ENCODE measurements at places on chromosomes 13 and 19.
A peak's percentile ranks its signal among the peaks of the same experiment; 100 is the strongest.

- no peak for DNase-seq
These were observed 783.3 kb upstream of the ATXN8OS start for GRCh38 chr13:69324090-69324886.

GRCh38 chr19:23515551-23515950, 120.3 kb upstream of the ZNF91 start:
- DNase-seq: no peak

DNA sequence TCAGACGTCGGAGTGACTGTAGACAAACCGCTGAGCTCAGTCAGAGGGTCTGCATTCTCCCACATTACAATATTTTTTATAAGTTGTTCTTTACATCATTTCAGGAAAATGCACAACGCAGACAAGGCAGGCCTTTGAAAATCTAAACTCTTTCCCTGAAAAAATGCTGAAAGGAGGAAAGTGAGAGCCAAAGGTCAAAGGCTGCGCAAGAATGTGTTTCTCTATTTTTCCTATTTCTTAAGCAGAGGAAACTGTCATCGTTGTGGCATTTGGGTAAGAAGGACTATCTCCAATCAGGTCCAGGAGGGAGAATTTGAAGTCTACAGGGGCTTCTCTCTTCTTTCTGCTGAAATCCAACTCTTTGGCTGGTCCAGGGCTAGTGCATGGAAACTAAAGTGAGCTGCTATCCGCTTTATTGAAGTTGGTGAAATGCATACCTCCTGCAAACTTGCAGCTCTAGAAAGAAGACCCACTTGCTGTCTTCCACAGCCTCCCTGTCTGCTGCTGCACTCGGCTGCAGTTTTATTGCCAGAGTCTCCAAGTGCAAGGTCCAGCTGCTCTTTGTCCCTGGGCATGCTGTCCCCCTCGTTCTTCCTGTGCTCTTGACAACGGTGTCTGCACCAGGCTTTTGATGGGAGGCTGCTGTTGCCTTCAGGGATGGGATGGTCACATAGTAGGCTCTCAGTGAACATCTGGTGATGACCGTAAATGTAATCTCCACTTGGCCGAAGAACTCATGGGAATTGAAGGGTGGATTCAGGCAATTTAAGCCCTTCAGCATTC, 31.2 kb downstream of the ZNF536 start:
- no peak for DNase-seq

GRCh38 chr19:30681162-30682100, 309.2 kb downstream of the ZNF536 start:
- DNase-seq: no peak

GRCh38 chr13:39259371-39260140, 221.3 kb downstream of the NHLRC3 start:
- DNase-seq: no peak

DNA sequence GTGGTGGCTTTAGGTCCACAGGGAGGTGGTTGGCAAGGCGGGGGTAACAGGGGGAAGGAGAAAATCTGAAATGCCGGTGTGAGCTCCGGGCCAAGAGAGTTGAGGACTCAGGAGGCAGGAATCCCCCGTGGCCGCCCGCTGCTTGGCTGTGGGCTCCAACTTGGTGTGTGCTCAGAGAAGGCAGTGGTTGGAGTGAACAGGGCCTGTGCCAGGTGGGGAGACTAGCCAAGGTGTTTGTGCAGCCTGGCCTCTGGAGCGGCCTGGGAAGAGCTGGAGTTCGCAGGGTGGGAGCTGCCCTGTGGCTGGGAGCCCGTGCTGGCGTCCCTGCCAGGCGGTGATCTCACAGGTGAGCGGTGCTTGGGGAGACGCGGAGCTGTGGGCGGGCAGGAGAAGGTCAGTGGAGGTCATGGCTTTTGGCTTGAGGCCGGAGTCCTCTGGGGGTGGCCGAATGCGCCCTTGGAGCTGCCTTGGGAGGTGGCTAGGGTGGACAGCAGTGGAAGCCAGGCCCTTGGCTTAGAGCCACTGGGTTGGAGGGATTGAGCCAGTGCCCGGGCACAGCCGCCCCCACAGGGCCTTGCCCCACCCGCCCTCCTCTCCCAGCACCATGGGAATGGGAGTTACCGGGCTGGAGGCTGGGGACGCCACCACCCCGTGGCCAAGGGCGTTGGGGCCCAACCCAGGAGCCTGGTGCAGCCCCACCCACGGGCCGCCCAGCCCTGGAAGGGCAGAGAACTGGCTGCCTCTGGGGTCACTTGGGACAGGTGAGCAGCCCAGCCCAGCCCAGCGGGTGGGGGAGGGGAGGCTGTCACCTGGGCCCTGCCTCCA, 7.1 kb upstream of the CIRBP start:
- DNase-seq: no peak

GRCh38 chr19:5623397-5624017, 624 bp downstream of the SAFB start:
- DNase-seq: no peak

DNA sequence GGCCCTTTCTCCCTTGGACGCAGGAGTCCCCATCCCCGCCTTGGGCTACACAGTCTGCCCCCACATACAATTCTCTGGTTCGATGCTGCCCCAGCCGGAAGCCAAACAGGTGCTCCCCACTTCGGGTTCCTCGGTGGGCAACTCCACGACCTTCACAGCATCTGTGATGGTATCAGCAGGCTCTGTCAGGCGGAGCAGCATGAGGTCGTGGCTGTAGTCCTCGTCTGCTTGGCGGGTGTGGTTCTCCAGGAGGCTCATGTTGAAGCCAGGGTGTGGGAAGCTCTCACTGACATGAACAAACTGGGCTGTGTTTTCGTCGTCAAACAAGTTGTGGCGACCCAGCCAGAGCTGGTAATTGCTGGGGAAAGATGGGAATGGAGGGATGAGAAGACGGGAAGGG, 3.5 kb downstream of the KLK1 start:
- no peak for DNase-seq

GRCh38 chr19:50537769-50538230, 24.1 kb upstream of the ASPDH start:
- DNase-seq: peak; percentile 24

DNA sequence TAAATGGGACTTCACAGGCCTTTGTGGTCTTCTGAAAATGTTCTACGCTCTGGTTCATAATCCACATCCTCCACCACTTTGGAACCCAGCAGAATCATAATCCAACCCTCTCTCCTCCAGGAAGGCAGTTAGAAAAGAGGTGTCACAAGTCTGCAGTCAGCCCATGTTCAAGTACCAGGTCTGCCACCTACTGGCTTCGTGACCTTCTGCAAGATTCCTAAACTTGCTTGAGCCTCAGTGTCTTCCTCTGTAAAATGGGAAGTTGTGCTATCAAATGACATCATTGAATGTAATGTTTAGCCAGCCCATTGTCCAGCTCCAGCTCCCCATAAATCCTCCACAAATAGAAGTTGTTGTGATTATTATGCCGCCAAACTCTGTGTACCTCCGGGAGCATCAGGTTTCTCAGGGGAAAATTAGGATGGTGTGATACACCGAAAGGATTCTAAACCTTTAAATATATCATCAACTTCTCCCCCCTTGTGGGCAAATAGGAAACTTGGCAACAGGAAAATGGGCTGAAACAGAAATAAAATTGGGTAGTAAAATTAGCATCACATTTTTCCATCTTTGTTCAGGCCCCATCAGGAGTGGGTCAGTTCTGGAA, 109.7 kb downstream of the NUFIP1 start:
- DNase-seq: no peak

DNA sequence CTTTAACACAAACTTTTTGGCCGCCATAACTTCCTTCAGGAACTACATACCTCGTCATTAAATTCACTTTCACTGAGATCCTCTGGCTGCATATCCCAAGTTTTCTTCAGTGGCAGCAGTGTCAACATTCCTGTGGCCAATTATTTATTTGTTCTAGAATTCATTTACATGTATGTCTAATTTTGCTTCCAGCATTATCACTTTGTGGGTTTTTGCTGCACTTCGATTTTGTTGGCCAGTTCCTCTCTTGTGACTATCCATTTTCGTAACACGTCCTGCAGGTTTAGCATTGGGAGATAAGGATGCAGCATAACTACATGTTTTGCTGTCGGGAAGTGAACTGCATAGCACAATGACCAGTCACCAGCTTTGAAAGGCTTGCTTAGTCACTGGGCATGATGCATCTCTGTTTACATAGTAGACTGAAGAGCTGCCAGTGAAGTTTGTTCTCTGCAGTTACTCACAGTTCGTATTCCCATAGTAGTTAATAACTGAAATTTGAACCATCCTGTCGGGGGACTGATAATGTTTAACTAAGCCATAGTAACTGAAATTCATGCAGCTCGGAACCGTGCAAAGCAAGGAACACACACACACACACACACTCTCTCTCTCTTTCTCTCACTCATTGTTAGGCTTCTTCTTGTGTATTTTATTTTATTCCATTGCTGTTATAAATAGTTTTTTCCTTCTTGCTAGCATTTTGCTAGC, 28.3 kb downstream of the ZNF507 start:
- no peak for DNase-seq

DNA sequence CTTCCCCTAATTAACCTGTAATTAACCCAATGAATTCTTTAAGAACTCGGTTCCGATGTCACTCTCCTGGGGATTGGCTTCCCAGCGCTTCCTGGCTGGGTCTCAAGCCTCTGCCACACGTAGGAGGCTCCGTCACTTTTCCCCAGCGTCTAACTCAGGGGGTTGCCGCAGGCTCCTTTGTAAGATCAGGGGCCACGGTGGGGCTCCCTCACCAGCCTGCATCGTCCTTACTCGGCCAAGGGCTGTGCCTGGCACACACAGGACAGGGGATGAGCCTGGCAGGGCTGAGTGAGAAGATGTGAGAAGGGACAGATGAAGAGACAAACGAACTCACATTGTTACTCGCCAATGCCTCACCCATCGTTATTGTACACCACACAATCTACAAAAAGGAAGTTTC, 20.9 kb upstream of the ATP11A start:
- no peak for DNase-seq

GRCh38 chr19:50750010-50750409, 20.3 kb upstream of the GPR32 start:
- no peak for DNase-seq

- no peak for DNase-seq
These were observed 13.5 kb downstream of the ZSCAN5A start for GRCh38 chr19:56301155-56301554.

DNA sequence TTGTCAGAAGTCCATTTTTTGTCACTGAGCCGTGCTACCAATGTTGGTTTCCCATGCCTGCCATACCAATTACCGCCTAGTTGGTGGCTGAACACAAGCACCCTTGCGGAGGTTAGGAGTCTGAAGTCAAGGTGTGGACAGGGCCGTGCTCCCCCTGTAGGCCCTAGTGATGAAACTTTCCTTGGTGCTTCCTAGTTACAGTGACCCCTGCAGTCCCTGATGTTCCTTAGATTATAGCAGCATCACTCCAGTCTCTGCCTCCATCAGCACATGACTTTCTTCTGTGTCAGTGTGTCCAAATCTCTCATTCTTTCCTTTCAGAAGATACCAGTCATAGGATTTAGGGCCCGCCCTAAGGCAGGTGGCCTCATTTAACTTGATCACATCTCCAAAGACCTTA, 99.0 kb downstream of the MYO16 start:
- no peak for DNase-seq

GRCh38 chr13:91459485-91459884, 61.1 kb downstream of the GPC5 start:
- DNase-seq: no peak

- no peak for DNase-seq
These were observed 68.4 kb upstream of the LRCH1 start for GRCh38 chr13:46484561-46484960.

GRCh38 chr13:112903606-112904195, 65.3 kb upstream of the MCF2L start:
- no peak for DNase-seq

DNA sequence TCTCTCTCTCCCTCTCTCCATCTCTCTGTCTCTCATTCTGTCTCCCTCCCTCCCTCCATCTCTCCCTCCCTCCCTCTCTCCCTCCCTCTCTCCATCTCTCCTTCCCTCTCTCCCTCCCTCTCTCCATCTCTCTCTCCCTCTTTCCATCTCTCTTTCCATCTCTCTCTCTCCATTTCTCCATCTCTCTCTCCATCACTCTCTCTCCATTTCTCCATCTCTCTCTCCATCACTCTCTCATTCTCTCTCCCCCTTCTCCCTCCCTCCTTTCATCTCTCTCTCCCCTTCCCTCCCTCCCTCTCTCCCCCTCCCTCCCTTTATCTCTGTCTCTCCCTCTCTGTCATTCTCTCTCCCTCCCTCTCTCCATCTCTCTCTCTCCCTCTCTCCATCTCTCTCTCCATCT, 55.7 kb upstream of the NFIC start:
- DNase-seq: no peak

DNA sequence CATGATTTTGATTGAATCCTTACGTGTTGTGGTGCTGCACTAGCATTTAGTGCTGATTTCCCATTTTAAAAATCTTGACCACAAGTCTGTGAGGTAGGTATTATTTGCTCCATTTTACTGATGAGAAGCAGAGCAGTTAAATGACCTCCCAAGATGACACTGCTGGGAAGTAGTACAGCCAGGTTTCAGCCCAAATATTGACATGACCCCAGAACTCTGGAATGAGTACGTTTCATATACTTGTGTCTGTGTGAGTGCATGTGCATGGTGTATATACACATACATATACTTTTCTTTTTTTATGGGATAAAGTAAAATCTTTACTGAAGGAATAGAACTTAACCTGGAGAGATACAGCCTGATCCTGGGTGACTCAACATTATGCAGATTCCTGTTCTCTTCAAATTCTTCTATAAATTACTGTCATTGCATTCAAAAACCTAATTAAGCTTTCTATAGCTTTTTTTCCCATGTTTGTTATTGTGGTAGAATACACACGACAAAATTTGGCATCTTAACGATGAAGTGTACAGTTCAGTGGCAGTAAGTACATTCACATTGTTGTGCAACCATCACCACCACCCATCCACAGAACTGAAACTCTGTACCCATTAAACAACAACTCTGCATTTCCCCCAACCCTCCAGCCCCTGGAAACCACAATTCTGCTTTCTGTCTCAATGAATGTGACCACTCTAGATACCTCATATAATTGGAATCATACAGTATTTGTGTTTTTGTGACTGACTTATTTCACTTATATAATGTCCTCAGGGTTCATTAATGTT, 311.9 kb downstream of the MTUS2 start:
- DNase-seq: no peak

DNA sequence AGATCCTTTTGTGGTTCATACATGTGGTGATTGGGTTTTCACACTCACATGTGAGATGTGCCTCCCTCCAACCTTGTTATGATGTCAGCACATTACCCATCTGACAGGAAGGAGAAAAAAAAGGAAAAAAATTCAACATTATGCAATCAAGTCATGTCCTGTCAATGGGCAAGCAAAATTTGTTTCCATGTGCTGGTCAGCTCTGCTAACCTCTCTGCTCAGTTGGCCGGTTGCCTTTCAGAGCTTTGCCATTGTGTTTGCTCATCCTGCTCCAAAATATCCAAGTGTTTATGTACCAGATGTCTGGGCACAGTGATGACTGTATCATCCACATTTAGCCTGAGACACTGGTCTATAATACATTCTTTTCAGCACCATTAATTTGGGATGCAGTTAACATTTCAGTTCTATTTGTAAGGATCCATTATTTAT, 27.0 kb upstream of the METTL21C start:
- DNase-seq: no peak

DNA sequence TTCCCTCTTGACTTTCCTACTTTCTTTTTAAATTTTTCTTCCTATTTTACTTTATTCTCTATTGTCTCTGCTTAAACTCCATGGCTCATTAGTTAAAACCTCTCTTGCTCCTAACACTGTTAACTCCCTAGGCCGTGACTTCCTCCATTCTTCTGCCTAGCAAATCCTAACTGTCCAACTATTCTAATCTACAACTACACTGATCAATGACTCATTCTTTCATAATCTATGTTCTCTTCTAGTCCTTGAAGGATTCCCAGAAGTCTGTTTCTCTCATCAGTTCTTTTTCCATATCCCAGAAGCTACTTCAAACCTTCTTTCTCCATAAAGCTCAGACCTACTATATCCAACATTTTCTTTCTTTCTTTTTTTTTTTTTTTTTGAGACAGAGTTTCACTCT, 66.9 kb downstream of the MICU2 start:
- DNase-seq: no peak
